T-helper 17 cell (primary cell): ENCODE measurements at places on chromosomes 3 and 15.

DNA sequence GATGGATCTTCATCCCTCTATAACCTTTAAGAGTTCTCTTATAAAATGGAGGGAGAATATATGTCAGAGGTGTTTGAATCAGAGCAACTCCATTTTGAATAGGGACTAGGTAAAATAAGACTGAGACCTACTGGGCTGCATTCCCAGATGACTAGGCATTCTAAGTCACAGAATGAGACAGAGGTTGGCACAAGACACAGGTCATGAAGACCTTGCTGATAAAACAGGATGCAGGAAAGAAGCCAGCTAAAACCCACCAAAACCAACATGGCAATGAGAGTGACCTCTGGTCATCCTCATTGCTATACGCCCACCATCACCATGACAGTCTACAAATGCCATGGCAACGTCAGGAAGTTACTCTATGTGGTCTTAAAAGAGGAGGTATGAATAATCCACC lies 211.0 kb downstream of the GBE1 start:
- H3K4me1 ChIP-seq = no peaks in the 10 kb centered on the region
- no peak overlapping the region for H3K27ac ChIP-seq
- H3K27me3 ChIP-seq = no peaks in the 10 kb centered on the region
- no peaks in the 10 kb centered on the region for H3K36me3 ChIP-seq
- DNase-seq = no peak

- H3K27me3 ChIP-seq = no peaks in the 10 kb centered on the region
- no peak overlapping the region for H3K4me3 ChIP-seq
- H3K27ac ChIP-seq = no peak overlapping the region
- peaks cover 2% of the 10 kb centered on the region for H3K4me1 ChIP-seq
Observed at GRCh38 chr3:110754212-110754916, 317.3 kb upstream of the NECTIN3 start.

DNA sequence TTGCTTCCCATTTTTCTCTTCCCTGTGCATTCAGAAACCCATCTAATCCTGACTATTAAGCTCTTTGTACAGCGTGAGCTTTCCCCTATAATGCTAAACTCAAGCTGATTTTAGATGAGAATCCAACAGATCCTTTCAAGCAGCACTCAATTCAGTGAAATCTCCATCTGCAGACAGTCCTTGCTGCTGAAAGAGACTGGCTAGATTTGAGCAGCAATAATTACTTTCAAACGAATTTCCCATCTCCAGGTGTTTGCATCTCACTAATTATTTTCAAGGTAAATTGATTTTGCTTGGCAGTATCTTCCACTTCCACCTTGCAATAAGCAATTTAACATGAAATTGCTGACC lies 49.5 kb upstream of the SLC7A14 start:
- no peaks in the 10 kb centered on the region for H3K4me1 ChIP-seq
- H3K36me3 ChIP-seq = no peaks in the 10 kb centered on the region
- peaks cover 37% of the 10 kb centered on the region for H3K27me3 ChIP-seq

DNA sequence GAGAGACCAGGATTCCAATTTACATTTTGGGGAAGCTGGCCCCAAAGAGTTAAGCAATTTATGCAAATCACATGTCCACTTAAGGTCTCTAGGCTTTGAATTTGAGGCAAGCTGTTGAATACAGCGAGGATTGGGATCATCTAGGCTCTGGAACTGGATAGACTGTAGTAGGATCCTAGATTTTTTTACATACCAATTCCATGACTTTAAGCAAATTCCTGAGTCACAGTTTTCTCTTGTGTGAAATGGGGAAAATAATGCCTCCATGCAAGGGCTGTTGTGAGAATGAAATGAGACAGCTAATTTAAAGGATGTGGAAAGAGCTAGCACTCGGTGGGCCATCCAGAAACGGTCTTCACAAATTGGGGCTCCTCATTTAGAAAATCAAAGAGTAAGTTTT lies 103.4 kb downstream of the MINAR1 start:
- no peak for DNase-seq
- H3K36me3 ChIP-seq = no peaks in the 10 kb centered on the region
- H3K27ac ChIP-seq = no peak overlapping the region

DNA sequence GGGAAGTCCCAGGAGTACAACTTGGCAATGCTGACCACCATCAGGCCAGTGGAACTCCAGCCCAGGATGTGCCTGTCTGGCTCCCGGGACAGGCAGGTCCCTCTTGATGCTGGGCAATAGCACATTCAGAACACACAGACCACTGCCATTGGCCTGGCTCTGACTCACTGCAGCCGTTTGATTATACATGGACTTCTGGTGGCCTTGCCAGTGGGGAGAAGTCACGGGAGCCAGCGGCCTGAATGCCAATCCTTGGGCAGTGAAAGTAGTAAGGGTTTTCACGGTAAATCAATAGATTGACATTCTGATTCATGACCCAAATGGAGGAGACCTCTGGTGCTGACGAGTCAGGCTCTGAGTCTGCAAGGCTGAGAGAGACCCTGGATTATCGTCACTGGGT lies 12.5 kb upstream of the PROK2 start:
- DNase-seq = no peak
- H3K4me1 ChIP-seq = peaks cover 3% of the 10 kb centered on the region
- H3K36me3 ChIP-seq = no peaks in the 10 kb centered on the region
- H3K4me3 ChIP-seq = no peak overlapping the region
- peaks cover 32% of the 10 kb centered on the region for H3K27me3 ChIP-seq

GRCh38 chr3:21920421-21920861 lies 169.4 kb upstream of the ZNF385D start:
- H3K4me3 ChIP-seq = no peak overlapping the region
- H3K4me1 ChIP-seq = no peaks in the 10 kb centered on the region
- no peaks in the 10 kb centered on the region for H3K36me3 ChIP-seq

DNA sequence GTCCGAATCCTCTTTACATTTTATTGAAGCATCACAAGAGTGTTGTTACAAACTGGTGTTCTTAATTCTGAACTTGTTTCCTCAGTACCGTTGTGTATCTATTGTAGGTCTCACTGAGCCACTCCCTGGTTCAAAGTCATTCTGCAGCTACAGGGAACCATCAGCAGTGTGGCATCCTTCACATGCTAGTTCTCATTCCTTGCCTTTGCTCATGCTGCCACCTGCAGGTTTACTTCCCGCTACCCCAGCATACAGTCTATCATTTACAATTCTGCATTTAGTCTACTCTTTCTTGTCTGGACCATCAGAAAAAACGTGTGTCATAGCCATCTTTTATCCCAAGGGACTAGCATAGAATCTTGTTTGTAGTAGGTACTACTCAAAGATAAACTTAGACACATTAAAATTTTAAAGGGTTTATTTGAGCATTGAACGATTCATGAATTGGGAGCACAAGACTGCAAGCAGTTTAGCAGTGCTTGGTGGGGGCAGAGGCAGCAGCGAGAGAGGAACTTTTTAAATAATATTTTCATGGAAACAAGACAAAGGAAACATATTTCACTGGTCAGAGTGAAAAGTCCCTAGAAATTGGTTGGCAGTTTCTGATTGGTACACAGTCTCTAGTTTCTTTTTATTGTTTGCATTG lies 402.1 kb downstream of the CADM2 start:
- H3K36me3 ChIP-seq = no peaks in the 10 kb centered on the region
- H3K27ac ChIP-seq = no peak overlapping the region
- H3K27me3 ChIP-seq = no peaks in the 10 kb centered on the region

- no peak overlapping the region for H3K27ac ChIP-seq
- peaks cover 17% of the 10 kb centered on the region for H3K27me3 ChIP-seq
- H3K4me1 ChIP-seq = no peaks in the 10 kb centered on the region
- no peak for DNase-seq
Observed at GRCh38 chr3:127092776-127093175, 100.2 kb upstream of the PRR23E start.

GRCh38 chr15:80339601-80340000 lies 64.6 kb upstream of the ARNT2 start:
- no peaks in the 10 kb centered on the region for H3K36me3 ChIP-seq
- H3K27me3 ChIP-seq = peaks cover 47% of the 10 kb centered on the region
- H3K27ac ChIP-seq = no peak overlapping the region
- no peaks in the 10 kb centered on the region for H3K4me1 ChIP-seq
- H3K4me3 ChIP-seq = no peak overlapping the region

- no peak for DNase-seq
- H3K4me1 ChIP-seq = peaks cover 4% of the 10 kb centered on the region
- H3K27me3 ChIP-seq = peaks cover 14% of the 10 kb centered on the region
- peak overlapping the region; percentile 14 for H3K27ac ChIP-seq
- H3K36me3 ChIP-seq = no peaks in the 10 kb centered on the region
Observed at GRCh38 chr3:156149876-156150275, 29.5 kb downstream of the KCNAB1 start.

- H3K36me3 ChIP-seq = no peaks in the 10 kb centered on the region
- H3K27ac ChIP-seq = no peak overlapping the region
- H3K27me3 ChIP-seq = no peaks in the 10 kb centered on the region
- no peak overlapping the region for H3K4me3 ChIP-seq
Observed at GRCh38 chr15:36365963-36366362, 213.5 kb upstream of the CDIN1 start.

GRCh38 chr15:57961919-57962318 lies 103.6 kb downstream of the ALDH1A2 start:
- no peaks in the 10 kb centered on the region for H3K4me1 ChIP-seq
- no peaks in the 10 kb centered on the region for H3K36me3 ChIP-seq
- no peak overlapping the region for H3K27ac ChIP-seq

GRCh38 chr15:29686079-29686425 lies 136.2 kb downstream of the TJP1 start:
- H3K4me1 ChIP-seq = no peaks in the 10 kb centered on the region
- no peak for DNase-seq
- H3K27ac ChIP-seq = no peak overlapping the region

- peaks cover 28% of the 10 kb centered on the region for H3K27me3 ChIP-seq
- H3K4me1 ChIP-seq = peaks cover 16% of the 10 kb centered on the region
- no peaks in the 10 kb centered on the region for H3K36me3 ChIP-seq
- no peak for DNase-seq
- peak overlapping the region; percentile 92 for H3K4me3 ChIP-seq
- peak overlapping the region; percentile 68 for H3K27ac ChIP-seq
Observed at GRCh38 chr3:9248522-9249271, 749 bp downstream of the SRGAP3 start.

- H3K4me3 ChIP-seq = no peak overlapping the region
- H3K36me3 ChIP-seq = no peaks in the 10 kb centered on the region
- no peak for DNase-seq
Observed at GRCh38 chr3:173793963-173794362, 396.4 kb downstream of the NLGN1 start.
